ENCODE measurements at places on chromosomes 12 and 14.

DNA sequence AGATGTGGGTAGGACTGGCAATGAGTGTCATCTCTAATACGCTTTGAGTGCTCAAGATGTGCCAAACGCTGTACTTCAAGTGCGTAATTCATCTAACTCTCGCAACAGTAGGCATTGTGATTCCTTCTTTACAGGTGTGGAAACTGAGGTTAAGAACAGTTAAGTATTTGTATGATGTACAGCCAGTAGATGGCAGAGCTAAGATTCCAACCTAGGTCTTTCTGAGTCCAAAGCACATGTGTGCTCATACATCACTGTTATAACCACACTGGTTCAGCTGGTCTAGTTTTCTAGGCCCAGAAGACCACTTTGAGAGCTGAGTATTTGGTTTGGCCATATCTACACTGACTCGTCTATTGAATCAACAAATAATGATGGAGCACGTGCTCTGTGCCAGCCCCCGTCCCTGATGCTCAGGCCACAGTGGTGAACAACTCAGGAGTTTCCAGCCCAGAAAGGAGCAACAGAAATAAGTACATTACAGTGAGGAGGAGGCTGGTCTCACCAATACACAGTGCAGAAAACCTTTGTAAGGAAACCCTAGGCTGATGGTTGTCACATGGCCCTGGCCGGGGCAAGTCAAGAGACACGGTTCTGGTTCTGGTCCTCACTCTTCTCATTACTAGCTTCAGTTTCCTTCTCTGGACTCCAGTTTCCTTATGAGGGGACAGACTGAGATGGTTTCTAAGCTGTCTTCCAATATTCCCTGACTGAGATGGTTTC is 69.3 kb upstream of the SCN8A start:
- no peak for DNase-seq

- DNase-seq = no peak
Observed at GRCh38 chr12:14403293-14403692, 37.8 kb downstream of the ATF7IP start.

DNA sequence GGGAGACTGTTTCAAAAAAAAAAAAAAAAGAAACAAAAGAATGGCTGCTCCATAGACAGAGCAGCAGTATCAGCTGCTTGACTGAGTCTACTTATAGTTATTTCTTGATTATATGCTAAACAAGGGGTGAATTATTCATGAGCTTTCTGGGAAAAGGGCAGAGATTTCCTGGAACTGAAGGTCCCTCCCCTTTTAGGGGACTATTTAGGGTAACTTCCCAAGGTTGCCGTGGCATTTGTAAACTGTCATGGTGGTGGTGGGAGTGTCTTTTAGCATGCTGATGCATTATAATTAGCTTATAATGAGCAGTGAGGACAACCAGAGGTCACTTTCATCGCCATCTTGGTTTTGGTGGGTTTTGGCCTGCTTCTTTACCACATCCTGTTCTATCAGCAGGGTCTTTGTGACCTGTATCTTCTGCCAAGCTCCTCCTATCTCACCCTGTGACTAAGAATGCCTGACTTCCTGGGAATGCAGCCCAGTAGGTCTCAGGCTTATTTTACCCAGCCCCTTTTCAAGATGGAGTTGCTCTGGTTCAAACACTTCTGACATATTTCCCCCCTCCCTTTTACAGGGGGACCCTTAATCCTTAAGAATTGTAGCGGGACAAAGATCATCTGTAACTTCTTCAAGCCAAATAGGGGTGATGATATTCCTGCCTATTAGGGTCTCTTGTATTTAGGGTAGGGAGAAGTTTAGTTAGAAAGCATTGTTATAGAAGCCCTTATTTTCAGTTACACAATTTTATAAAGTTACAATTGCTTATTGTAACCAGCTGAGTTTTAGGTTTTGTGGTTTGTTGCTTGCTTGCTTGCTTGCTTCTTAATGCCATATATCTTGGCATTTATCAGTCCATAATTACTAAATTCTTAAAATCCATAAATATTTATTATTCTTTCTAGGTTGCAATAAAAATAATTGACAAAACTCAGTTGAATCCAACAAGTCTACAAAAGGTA is 42.5 kb downstream of the MARK3 start:
- no peak for DNase-seq

DNA sequence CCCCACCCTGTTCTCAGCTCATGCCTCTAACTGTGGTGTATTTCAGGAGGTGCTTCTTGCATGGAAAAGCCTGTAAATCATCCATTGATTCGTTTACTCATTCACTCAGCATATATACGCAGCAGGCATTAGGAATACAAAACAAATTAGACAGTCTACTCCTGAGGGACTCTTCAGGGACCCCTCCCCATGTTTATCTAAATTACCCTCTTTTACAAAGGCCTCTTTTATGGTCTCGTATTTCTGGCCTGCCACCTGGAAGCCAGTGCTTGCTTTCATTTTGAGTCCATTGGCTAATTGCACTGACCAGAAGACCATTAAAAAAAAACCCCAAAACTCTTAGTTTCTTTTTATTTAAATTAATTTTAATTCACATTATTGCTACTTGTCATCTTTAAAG is 134.4 kb downstream of the DACT1 start:
- DNase-seq = no peak

- no peak for DNase-seq
Observed at GRCh38 chr12:43208627-43209026, 343.4 kb downstream of the ADAMTS20 start.

- DNase-seq = no peak
Observed at GRCh38 chr14:63468294-63468693, 74.9 kb downstream of the PPP2R5E start.

GRCh38 chr12:89289720-89290119 is 62.6 kb downstream of the DUSP6 start:
- no peak for DNase-seq

DNA sequence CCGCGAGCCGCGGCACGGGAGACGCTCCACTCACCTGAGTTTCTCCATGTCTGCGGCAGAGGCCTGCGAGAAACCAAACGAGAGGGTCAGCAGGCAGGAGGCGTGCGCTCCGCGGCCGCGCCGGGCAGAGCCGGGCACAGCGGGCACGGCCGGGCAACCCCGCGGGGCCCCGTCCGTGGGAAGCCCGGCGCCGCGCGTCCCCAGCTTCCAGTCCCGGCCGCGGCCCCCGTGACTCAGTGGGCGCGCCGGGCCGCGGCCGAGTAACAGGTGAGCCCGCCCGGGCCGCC is 19.4 kb downstream of the BEGAIN start:
- no peak for DNase-seq

DNA sequence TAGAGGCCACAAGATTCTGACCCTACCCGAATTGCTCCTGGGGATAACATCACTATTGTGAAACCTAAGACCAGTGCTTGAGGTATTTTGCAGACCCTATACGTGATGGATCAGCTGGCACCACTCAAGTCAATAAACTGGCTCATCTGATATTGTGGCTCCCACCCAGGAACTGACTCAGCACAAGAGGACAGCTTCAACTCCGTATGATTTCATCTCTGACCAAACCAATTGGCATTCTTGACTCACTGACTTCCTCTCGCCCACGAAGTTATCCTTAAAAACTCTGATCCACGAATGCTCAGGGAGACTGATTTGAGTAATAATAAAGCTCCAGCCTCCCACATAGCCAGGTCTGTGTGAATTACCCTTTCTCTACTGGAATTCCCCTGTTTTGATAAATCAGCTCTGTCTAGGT is 1036.1 kb upstream of the TMEM132C start:
- no peak for DNase-seq

DNA sequence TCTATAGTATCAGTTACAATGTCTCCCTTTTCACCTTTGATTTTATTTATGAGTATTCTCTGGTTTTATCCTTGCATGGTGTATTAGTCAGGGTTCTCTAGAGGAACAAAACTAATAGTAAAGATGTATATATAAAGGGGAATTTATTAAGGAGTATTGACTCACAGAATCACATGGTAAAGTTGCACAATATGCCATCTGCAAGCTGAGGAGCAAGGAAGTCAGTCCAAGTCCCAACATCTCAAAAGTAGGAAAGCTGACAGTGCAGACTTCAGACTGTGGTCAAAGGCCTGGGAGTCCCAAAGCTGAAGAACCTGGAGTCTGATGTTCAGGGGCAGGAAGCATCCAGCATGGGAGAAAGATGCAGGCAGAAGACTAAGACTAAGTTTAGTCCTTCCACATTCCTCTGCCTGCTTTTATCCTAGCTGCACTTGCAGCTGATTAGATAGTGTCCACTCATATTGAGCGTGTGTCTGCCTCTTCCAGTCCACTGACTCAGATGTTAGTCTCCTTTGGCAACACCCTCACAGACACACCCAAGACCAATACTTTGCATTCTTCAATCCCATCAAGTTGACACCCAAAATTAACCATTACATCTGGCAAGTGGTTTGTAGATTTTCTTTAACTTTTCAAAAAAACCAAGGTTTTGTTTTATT is 308.0 kb upstream of the LMO3 start:
- DNase-seq = no peak

DNA sequence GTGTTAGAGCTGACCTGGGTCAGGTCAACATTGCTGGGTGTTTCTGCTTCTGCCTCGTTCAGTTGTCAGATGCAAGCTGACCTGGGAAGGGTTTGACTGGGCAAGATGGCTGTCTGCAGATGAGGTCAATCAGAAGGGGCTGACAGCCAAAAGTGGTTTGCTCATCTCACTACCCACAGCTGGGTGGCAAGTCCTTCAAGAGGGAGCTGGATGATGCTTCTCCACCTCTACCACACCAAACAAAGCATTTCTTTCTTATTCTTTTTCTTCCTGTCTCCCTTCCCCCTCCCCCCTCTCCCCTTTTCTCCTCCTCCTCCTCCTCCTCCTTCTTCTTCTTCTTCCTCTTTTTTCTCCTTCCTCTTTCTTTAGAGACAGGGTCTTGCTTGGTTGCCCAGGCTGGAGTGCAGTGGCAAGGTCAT is 268.2 kb upstream of the PLEKHG7 start:
- no peak for DNase-seq

DNA sequence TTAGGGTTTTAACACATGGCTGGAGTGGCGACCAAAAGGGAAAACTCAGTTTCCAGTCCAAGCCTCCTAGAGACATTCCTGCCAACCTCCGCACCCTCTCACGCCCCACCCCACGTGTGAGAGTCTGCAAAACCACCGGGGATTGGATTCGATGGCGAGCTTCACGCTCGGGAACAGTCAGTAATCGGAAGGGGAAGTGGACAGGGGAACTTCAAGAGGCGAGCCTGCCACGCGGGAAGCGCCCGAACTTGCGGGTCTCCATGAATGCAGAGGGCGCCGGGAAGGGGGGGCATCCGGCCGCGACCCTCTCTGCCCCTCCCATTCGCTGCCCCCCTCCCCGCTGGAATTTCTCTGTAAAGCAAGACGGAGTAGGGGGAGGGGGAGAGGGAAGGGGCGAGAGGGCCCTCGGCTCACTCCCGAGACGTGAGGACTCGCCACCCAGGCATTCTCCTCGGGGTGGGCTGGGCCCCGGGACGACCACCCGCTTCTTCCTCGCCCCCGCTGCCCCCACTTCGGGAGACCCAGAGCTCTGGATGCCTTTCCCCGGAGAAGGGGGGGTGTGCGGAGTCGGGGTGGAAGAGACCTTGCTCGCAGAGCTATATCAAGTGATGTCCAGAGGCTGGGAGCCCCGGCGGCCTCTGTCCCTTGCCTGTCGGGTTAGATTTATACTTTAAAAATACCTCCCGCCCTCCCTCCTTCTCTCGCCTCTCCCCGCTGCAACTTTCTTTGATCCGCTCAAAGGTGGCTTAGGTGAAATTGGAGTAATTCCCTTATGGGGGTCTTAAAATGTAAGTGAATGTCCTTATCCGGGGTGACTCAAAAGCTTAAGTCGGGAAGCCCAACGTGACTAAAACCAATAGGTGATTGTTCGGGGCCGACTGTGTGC is 2.5 kb upstream of the CCND2 start:
- no peak for DNase-seq

GRCh38 chr12:56165369-56165768 is 7.2 kb downstream of the MYL6 start:
- no peak for DNase-seq

DNA sequence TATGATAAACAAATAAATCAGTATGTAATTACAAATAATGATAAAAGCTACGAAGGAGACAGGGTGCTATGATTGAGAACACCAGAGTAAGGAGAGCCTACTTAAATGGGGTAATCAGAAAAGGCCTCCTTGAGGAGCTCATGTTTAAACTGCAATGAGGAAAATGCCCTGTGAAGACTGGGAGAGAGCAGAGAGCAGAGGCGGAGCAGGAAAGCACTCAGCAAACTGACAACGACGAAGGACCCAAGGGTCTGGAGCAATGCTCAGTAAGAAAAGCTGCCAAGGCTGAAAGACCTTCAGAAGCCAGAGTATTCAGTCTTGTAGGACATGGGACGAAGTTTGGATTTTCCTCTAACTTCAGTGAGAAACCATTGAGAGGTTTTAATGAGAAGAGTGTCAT is 114.2 kb upstream of the PLEKHA5 start:
- DNase-seq = no peak

DNA sequence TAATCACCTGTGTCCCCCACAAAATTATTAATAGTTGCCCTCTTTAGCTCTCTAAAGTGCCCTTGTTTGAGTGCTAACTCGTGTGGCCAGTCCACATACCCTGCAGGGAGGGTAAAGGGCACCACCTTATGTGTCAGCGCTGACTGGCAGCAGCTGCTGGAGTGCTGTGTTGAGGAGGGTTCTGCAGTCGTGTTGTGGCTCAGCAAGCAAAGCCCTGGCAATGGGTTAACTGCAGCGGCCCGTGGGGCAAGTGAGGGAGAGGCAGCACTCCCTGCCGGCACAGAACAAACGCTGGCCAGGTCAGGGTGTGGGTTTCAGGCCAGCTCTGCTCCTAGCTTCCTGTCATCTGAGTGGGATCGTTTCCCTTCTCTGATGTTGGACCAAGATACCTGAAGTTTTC is 369.8 kb downstream of the CACNA1C start:
- DNase-seq = no peak

DNA sequence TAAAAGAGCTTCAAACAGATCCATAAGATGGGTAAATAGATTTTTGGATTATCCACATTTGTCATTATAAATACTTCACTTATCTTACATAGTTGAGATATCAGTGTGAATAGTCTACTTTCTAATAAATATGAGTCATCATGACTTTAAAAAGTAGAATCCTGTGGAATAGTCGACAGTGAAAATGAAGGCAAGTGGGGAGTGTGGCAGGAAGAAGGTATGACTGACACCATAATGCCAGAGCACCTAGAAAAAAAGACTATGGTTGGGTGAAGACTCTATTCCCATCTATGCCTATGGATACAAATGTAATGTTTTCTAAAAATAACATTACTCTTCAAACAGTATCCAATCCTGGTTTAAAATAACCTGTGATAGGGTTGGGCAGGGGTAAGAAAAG is 117.5 kb downstream of the MDGA2 start:
- DNase-seq = no peak

GRCh38 chr14:36068777-36069534 is 107.6 kb downstream of the PTCSC3 start:
- DNase-seq = no peak

DNA sequence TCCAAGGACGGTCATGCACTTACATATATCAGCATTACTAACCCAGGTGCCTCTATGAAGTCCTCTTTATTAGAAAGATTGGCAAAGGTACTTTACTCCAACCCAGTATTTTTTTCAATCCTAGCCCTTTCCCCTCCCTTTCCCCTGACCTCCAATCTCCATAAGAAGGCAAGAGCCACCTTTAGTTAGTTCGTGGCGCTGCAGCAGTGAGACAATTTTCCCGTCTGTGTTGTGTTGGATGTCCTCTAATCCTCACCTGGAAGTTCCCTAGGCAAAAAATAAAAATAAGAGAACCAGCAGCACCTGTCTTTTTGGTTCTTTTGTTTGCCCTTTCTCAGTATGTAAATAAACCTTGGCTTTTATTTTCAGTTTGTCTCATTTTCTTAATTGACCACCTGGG is 439.6 kb upstream of the LRFN5 start:
- DNase-seq = no peak

- DNase-seq = no peak
Observed at GRCh38 chr12:125069616-125070015, 4.4 kb downstream of the AACS start.

- DNase-seq = no peak
Observed at GRCh38 chr12:3097836-3098235, 20.7 kb downstream of the TSPAN9 start.

Measured in stimulated activated CD8-positive, alpha-beta memory T cell treated with anti-CD3 and anti-CD28 coated beads, Interleukin-2, amount 100 ng/mL, for 1 hour (primary cell).